Activated CD4-positive, alpha-beta T cell treated with anti-CD3 and anti-CD28 coated beads for 24 hours (primary cell): ENCODE measurements at places on chromosomes 13 and 19.

GRCh38 chr19:56874530-56874929 is 34.0 kb upstream of the PEG3 start:
- no peak for DNase-seq

- DNase-seq = no peak
Observed at GRCh38 chr13:113862931-113863523, 849 bp downstream of the GAS6 start.

- no peak for DNase-seq
Observed at GRCh38 chr19:41787055-41787454, 9.3 kb upstream of the CEACAM3 start.

- DNase-seq = no peak
Observed at GRCh38 chr13:36918246-36919131, 1.5 kb downstream of the SMAD9 start.
